ENCODE measurements at places on chromosomes 11 and 22.
A peak's percentile ranks its signal among the peaks of the same experiment; 100 is the strongest.

GRCh38 chr11:102306048-102306597 lies 11.2 kb upstream of the BIRC3 start:
- DNase-seq = no peak

DNA sequence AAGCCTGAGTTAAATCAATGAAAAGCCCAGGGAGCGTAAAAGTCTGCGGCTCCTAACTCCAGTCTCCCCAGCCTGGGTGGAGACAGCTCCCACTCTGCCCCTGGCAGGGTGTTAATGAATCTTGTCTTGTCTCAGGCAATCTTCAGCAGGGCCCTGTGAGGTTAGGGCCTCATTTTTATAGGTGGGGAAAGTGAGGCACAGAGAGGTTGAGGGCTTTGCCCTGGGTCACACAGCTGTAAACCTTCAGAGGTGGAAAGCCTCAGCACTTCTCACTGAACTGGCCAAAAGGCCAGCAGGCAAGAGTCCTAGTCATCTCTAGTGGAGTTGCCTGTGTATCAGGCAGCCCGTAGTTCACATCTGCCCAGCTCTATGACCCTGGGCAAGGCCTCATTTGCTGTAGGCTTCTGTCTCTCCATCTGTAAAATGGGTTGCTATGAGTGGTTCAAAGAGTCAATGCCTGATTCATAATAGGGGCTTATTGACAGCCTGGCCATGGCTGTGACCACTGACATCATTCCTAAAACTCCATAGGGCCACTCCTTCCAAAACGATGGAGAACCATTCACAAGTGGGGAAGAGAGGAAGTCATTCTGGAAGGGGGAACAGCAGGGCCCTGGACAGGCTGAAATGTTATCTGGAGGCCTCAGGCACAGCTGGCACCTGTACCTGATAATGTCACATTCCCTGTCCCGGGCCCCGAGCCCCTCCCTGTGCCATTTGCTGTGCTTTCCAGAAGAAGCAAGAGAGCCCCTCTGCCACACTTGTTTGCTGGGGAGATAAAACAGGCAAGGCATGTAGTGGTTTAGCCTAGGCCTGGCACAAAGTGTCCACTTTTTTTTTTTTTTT lies 6.0 kb downstream of the CBX7 start:
- no peak for DNase-seq

- no peak for DNase-seq
These were observed 32.3 kb downstream of the PISD start for GRCh38 chr22:31629741-31630184.

GRCh38 chr11:101456812-101457211 lies 127.0 kb downstream of the TRPC6 start:
- peak; percentile 1 for DNase-seq

GRCh38 chr11:132942611-132943356 lies 589.5 kb downstream of the OPCML start:
- no peak for DNase-seq

DNA sequence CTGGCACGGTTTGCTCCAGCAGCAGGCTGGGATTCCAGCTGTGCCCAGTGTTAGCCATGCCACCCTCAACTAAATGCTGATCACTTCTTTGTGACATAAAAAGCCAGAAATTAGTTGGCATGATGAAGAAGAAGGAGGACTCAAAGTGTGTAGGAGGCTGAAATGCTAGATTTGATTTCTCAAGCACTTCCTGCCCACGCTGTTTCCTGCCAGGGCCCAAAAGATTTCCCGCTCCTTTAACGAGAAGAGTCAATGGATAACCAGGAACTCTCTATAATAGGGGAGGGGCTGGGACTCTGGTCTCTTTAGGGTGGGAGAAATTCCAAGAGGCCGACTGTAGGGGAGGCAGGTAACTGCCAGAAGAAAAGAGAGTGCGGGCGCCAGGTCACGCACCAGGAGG lies 26.4 kb downstream of the APOL3 start:
- no peak for DNase-seq

Data from Jurkat, Clone E6-1 (cell line).